ENCODE measurements at places on chromosomes 6 and 20. TPM values are rescaled to one million over a fixed set of nuclear protein-coding genes. Genes with fewer than 3 reads are reported as not detected.

RCAN2 gene
- 0.58 TPM for total RNA-seq

IRAK1BP1 gene
- 3.4 TPM for total RNA-seq

OOEP gene
- total RNA-seq: not detected

COQ3 gene
- 8.5 TPM for total RNA-seq

ZDHHC14 gene
- total RNA-seq: 1.2 TPM

MYL9 gene
- 83.7 TPM for total RNA-seq

SMLR1 gene
- not detected for total RNA-seq

RBM39 gene
- total RNA-seq: 195 TPM

TNXB gene
- total RNA-seq: under 0.01 TPM

GRCh38 chr6:31908791-31909190, 6.9 kb upstream of the ZBTB12 start:
- DNase-seq: peak; percentile 70

- DNase-seq: no peak
Measured at GRCh38 chr20:2799271-2799670, 1.2 kb downstream of the CPXM1 start.

- no peak for DNase-seq
Measured at GRCh38 chr6:2221726-2222274, 23.6 kb downstream of the GMDS start.

GRCh38 chr6:77857421-77857820, 204.6 kb downstream of the MEI4 start:
- DNase-seq: no peak

DNA sequence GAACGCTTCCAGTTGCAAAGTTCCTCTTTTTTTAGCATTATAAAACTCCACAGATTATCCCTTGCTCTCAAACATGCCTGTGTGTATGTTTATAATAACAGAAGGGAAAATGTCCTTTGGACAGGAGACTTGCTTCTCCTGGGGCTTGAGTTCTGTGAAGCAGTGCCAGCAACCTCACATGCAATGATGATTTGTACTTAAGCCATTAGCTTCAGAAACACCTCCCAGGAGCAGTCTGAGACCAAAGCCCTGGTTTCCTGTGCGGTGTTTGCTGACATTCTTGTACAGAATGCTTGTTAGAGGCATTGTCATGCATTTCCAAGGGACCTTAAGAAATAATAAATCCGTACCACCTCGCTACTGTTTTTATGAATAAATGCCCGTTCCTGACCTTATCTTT, 752.8 kb downstream of the CBLN4 start:
- no peak for DNase-seq

- DNase-seq: no peak
Measured at GRCh38 chr6:149024361-149024760, 277.5 kb downstream of the UST start.

DNA sequence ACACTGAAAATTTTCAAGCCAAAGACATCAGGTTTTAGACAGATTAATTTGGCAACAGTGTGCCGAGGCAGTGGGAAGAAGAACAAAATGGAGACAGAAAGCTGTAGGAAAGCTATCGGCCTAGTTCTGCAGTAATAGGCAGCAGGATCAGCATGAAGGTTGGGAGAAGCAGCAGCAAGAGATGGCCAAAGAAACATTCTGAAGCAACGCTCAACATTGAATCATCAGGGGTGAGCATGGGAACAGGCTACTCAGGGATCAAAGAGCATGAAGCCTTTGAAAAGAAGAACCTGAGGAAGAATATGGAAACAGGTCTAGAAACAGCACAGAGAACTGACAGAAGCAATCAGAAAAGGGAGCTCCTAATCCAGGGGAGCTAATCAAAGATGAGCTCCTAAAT, 7.1 kb upstream of the DST start:
- DNase-seq: peak; percentile 44

DNA sequence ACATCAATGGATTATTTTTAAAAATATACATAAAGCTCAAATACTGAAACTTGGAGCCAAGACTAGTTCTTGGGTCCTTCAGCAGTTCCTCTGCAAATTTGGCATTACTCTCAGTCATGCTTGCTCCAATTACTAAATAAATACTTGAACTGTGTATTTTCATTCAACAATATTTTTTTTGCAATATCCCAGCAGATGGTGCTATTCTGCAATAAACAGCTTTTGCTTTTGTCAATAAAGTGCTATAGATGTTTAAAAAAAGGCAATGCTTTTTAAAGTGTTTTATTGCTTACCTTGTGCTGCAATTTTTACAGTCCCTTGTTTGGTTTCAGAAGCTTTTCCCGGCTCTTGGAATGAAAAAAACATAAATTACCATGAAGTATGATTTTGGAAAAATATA, 243.4 kb downstream of the TRDN start:
- DNase-seq: peak; percentile 37

DNA sequence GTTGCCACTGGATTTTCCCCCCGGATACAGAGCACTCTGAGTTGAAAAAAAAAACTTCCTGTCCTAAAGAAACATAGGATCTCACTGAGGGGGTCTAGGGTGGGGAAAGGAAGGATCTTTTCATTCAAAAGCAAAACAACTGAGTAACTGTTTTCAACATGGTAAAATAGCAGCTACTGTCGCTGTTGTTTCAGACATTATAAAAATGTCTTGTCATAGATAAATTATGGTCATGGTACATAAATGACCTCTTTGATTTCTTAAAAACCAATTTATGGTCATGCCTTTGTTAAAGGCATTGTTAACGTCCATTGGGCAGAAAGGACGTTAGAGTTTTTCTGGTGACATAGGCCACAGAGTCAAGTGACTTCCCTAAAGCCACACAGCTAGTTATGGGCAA, 180.4 kb upstream of the DTNBP1 start:
- no peak for DNase-seq

GRCh38 chr6:1474205-1474604, 84.8 kb downstream of the FOXF2 start:
- no peak for DNase-seq

- DNase-seq: no peak
Measured at GRCh38 chr6:24990944-24991809, 55.4 kb upstream of the RIPOR2 start.

DNA sequence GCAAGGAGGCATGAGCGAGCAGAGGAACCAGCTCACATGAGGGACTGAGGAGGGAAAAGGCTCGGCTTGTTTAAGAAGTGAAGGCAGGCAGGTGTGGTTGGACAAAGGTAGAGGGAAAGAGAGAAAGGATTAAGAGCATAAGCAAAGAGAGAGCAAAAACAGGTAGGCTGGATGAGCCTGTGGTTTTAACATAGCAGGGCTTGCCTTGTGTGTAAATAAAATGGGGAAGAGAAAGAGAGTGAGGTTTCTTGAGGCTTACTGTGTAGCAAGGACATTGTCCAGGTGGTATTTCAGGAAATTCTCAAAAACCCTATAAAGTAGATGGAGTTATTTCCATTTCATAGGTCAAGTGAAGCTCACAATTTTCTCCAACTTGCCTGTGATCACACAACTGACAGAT, 93.9 kb upstream of the HDAC2 start:
- DNase-seq: no peak

GRCh38 chr6:20220359-20220758, 8.1 kb upstream of the MBOAT1 start:
- no peak for DNase-seq

DNA sequence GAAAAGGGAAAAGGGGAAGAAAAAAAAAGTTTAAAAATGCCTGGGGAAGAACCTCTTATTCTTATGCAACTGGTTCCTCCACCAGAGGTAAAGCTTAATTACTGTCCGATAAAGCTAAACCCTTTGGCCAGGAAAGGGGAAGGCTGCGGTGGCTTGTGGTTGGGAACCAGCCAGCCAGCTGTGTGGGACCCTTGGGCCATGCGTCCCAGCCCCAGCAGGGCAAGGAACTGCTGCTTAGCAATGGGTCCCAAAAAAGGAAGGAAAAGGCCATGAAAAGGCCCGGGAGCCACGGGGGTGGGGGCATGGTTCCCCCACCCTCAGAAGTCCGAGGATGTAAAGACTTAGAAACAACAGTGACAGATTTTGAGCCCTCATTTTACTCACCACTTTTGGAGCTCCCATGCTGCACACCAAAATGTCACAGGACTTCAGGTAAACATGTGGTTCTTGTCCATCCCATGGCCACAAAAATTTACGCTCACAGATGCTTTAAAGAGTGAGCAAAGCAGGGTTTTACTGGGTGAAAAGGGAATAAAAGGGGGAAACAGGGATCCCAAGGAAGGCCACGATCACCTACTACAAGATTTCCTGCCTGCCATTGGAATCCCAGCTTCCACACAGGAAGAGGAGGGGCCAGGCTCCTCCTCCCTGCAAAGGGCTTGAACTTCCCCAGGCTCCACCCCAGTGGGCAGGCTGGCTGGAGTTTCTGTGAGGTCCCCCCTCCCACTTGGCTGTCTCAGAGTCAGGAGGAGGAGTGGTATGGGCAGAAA, 1234.7 kb upstream of the GJE1 start:
- DNase-seq: no peak

- DNase-seq: no peak
Measured at GRCh38 chr20:52847029-52847660, 125.0 kb upstream of the TSHZ2 start.

DNA sequence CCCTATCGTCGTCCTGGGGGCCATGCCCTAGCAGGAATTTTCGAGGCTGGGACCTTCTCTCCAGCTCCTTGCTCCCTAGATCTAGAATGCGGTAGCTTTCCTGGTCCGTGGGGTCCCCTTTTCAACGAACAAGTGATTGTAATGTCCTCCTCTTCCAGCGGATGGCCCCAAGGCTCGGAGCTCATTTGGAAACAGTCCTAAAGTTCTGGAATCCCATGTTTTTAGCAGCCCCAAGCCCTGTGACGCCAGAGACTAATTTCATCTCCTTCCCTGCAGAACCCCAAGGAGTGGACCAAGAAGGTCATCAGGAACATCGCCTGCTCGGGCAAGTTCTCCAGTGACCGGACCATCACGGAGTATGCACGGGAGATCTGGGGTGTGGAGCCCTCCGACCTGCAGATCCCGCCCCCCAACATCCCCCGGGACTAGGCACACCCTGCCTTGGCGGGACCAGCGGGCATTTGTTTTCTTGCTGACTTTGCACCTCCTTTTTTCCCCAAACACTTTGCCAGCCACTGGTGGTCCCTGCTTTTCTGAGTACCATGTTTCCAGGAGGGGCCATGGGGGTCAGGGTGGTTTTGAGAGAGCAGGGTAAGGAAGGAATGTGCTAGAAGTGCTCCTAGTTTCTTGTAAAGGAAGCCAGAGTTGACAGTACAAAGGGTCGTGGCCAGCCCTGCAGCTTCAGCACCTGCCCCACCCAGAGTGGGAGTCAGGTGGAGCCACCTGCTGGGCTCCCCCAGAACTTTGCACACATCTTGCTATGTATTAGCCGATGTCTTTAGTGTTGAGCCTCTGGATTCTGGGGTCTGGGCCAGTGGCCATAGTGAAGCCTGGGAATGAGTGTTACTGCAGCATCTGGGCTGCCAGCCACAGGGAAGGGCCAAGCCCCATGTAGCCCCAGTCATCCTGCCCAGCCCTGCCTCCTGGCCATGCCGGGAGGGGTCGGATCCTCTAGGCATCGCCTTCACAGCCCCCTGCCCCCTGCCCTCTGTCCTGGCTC, 48.5 kb downstream of the PYGB start:
- DNase-seq: no peak

DNA sequence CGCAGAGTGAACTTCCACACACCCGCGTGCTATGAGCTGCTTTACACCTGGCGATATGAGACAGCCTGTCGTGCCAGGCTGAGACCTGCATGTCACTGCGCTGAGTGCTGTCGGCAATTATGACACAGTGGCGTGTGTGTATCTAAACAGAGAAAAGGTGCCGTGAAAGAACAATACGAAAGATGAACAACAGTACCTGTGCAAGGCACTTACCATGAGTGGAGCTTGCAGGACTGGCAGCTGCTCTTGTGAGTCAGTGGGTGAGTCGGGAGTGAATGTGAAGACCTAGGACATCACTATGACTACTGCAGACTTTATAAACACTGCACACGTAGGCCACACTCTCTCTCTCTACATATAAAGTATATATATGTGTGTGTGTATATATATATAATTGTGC, 68.5 kb upstream of the DUSP22 start:
- peak; percentile 57 for DNase-seq

GRCh38 chr20:8155812-8156211, 23.7 kb downstream of the PLCB1 start:
- DNase-seq: no peak

DNA sequence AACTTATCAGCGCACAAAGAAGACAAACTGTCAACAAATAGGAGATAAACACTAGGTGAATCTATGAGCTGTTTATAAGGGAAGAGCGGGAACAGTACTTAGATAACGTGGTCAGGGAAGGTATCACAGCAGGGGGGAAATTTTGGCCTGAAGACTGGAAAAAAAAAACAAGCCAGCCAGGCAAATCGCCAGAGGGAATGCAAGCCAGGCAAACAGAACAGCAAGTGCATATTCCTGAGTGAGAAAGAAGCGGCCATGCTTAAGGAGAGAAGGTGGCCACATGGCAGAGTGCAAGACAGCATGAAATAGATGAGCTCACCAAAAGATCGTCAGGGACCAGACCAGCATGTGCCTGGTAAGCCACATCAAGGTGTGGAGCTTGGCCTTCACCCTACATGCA, 466.5 kb upstream of the ARID1B start:
- no peak for DNase-seq

DNA sequence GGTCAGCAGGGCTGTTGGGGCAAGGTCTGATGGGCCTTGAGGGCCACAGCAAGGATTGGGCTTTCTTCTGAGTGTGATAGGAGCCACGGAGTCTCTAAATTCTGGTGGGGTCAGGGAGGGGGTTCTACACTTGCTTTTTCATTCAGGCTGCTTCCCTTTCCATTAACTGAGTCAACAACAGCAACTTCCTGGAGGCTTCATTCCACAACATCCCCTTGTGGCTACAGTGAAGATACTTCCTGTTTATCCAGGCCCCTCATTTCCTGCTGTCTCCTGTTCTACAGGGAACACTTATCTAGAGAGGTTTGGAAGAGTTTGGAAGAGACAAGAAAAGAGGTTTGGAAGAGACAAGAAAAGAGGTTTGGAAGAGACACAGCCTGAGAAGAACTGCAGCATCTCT, 144.8 kb upstream of the ENPP5 start:
- no peak for DNase-seq

DNA sequence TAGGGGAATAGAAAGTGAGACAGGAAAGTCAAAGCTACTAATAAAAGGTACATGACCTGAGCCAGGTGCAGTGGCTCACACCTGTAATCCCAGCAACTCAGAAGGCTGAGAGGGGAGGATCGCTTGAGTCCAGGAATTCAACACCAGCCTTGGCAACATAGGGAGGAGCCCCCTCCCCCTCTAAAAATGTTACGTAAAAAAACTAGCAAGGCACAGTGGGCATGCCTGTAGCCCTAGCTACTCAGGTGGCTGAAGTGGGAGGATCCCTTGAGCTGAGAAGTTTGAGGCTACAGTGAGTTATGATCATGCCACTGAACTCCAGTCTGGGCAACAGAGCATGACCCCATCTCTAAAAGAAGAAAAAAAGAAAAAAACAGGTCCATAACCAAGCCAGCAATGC, 186.1 kb upstream of the RIN2 start:
- no peak for DNase-seq

All from LHCN-M2 (cell line).